ENCODE measurements at places on chromosomes 6 and 20.
A peak's percentile ranks its signal among the peaks of the same experiment; 100 is the strongest.

GRCh38 chr6:11899645-11900044 is 112.5 kb upstream of the HIVEP1 start:
- no peak for DNase-seq

DNA sequence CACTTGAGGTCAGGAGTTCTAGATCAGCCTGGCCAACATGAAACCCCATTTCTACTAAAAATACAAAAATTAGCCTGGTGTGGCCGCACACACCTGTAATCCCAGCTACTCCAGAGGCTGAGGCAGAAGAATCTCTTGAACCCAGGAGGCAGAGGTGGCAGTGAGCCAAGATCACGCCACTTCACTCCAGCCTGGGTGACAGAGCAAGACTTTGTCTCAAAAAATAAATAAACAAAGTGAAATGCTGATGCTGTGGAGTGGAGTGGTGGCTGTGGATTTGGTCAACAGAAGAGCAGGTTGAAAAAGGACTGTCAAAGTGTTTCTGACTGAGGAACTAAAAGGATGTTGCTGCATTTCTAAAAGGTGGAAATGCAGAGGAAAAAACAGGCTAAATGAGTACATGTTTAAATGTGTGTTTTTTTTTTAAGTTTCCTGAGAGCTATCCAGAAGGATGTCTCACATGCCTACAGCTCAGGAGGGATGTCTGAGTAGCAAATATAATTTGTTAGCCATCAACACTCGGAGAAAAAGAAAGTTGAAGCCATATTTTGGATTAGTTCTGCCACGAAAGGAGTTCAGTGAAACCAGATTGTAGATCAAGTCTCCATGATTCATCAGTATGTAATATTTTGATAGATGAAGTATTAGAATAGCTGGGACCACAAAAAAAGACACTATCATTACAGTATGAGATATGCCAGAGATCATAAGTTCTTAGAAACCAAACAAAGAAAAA is 621.1 kb upstream of the ADGRB3 start:
- no peak for DNase-seq

DNA sequence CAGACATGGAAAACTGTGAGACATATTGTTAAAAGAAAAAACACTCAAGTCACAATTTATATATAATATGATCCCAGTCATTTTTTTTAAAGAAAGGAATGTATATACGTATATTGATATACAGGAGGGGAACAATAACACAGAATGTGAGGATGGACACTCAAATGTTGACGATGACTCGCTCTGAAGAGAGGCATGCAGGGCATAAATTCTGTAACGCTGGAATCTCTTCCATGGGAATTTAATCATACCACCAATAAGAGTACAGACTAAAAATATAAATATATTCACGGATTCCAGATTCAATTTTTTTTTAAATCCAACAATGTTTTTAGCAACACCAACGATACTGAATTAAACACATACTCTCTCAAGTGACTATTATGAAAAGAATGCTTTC is 106.9 kb upstream of the CCDC28A start:
- DNase-seq: no peak

GRCh38 chr6:139820210-139820609 is 445.8 kb upstream of the CITED2 start:
- peak; percentile 40 for DNase-seq

GRCh38 chr20:41169791-41170351 is 32.5 kb downstream of the PLCG1 start:
- DNase-seq: no peak

DNA sequence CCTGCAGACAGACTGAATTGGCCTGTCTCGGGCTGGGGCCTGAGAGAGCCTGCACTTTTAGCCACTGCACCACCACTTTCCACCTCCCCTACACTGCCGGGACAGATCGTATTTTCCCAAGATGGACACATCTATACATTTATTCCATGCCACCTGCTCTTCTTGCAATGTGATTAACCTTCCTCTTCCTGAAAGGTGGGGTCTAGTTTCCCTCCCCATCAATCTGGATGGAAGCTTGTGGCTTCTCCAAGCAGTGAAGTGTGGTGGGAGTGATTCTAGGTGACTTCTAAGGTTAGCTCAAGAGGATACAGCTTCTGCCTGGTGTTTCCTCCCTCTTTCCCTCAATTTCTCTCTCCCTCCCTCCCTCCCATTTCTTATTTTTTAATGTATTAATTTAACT is 150.3 kb upstream of the PROKR2 start:
- DNase-seq: no peak

DNA sequence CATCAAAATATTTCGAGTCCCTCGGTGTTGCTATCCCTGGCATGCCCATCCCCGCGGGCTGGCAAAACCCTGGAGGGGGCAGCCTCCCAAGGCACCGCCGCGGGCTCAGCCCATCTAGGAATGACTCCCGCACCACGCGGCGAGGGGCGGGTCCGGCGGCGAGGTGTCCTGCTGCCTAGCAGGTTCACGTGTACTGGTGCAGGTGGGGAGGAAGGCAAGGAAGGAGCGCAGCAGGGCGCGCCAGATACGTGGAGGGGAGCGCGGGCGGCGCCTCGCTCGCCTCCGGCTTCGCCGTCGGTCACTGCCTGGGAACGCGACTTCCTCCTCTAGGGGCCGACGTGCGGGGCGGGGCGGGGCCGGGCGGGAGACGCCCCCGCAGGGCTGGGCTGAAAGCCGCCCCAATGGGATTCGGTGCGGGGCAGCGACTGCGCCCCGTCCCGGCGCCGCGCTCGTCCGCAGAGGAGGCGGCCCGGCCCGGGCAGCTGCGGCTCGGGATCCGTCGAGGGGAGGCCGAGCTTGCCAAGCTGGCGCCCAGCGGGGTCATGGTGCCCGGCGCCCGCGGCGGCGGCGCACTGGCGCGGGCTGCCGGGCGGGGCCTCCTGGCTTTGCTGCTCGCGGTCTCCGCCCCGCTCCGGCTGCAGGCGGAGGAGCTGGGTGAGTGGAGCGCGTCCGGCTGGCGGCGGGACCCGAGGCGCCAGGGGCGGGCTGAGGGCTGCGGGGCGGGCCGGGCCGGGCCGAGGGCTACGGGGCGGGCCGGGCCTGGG is at the start of gene DCBLD1:
TSS of gene DCBLD1 (plus strand) at position 435 of the 764 bp plus-strand sequence. CDS start at position 543, 108 bp downstream.
- peak; percentile 46 for DNase-seq
